ENCODE measurements at places on chromosomes 13 and 19.

DNA sequence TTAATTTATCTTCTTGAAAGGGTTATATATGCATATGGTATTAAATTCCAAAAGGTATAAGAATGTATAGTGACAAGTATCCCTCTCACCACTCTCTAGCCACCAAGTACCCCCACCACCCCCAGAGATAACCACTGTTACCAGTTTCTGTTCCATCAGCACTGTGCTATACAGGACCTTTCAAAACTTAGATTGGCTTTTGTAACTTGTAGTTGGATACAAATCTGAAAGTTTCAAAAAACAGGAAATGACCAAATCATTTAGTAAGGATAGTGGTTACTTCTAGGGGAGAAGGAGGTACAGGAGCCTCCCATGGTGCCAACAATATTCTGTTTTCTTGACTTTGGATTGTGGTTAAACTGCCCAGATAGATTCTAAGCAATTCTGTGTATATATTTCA is 56.7 kb downstream of the AKAP11 start:
- no peak for DNase-seq

DNA sequence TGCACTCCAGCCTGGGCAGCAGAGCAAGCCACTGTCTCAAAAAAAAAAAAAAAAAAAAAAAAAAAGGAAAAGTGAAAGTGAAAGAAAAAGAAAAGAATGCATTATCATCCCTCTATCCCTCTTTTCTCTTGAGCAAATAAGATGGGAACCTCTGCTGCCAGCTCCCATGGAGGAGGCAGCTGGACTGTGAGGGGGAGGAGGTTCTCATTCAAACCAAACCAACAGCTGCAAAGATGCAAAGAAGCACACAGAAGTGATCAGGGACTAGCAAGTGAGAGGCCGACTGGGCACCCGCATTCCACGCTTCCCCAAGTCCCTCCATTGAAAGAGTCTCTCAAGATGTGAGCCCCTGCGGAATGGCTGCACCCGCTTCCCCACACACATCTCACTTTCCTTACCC is 63.5 kb downstream of the TSHZ3 start:
- DNase-seq: no peak

- DNase-seq: no peak
These were observed 2.9 kb downstream of the SUPT5H start for GRCh38 chr19:39448271-39448670.

DNA sequence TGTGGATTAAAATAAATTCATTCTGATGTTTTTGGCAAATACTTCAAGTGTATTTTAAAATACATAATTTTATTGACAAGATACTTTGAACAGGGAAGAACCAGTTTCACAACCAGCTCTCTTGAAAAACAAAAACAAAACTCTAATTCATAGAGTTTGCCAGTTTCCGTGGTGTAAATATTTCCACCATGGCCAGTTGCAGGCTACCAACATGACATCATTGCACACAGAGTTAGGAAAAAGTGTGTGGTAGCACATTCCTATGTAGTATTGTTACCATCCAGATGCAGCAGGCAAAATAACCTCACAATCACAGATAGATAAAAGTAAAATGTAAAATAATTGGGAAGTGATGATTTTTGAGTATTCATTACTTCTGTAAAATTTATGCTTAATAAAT is 7.7 kb upstream of the RNF113B start:
- no peak for DNase-seq

DNA sequence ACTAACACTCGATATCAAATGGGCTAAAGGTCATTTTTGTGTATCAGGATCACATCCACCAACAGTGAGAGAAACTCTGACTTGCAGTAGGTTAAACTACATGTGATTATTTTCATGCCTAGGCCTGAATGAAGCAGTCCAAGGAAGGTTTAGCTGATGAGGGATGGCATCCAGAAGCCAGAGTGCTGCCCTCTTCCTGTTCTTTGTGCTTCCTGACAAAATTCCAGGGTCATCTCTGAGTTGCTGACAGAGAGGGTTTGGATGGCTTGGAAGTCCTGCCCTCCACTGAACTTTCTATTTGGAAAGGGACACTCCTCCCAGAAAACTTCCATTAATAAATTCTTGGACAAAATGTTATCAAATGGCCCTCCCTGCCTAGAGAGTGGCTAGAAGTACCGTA is 728.3 kb upstream of the SLC10A2 start:
- DNase-seq: no peak

DNA sequence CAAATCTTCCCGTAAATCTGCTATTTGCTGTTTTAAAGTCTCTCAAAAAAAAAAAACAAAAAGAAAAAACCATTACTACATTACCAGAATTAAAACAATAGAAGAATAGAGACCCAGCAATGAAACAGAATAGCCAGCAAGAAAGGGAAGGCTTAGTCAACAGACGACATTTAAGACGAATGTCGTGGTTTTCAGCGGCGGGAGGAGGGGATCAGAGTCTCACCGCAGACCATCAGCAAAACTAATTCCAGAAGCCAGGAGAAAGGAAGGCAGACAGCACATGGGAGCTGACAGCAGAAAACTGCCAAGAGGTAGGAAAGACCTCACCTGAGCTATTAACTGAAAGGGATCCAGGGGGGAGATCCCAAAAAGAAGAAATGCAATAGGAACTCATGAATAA is 128.9 kb downstream of the RNF17 start:
- DNase-seq: no peak

DNA sequence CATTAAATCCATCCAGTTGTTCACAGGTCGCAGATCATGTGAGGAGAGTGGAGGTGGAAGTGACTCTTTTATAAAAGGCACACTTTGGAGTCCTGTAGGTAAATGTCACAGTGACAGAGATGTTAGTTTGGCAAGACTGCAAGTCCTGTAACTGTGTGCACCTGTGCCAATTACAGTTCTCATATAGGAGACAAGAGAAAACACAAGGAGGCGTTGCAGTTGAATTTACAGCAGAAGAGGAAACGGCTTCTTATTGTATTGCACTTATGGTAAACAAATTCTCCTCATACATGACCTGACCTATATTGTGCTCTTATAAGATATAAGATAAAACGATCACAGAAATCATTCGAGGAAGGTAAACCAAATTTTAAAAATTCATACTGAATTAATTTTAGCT is 732.8 kb upstream of the SLC10A2 start:
- DNase-seq: no peak

DNA sequence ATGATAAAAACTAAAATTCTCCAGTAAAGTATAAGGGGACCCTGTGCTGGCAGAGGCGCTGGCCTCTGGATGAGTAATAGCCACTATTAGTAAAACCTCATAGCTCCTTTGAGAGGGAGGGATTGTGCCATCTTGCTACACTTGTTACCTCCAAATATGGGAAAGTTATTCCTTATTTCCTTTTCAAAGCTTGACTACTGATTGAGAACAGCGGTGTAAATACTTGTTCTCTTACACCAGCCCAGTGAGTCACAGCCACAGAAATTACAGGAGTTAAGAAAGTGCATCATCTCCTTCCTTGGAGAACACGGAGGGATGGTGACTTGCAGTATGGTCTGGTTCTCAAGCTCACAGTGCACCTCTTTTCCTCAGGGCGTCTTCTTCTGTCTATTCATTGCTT is 379.0 kb downstream of the EFNB2 start:
- DNase-seq: no peak

DNA sequence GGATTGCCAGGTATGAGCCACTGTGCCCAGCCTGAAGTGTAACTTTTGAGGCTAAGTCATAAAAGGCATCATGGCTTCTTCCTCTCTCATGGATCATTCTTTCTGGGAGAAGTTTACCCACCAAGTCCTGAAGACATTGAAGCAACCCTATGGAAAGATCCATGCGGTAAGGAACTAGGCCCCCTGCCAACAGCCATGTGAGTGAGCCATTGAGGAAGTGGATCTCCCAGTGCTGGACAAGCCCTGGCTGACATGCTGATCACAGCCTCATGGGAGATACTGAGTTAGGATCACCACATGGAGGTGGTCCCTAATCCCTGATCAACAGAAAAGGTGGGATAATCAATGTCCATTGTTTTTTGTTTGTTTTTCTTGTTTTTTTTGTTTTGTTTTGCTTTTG is 3.3 kb upstream of the NUDT19 start:
- DNase-seq: no peak

DNA sequence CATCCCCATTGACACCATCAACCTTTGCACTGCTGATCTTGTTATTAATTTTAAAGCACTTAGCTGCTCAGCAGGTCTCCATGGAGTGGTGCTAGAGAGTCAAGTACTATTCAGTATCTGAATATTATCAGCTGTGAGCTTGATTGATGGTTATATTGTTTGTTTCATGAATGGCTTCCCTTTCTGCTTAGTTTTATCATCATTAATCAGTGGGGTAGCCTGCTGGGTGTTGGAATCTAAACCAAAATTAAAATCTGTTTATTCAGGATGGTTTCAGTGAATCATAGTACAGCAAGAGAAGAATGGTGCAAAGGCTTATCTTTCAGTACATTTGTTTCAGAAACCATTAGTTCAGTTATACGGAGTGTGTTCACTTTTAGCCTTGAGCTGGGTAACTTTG is 42.5 kb upstream of the SCEL start:
- no peak for DNase-seq

GRCh38 chr19:694481-695351 is 536 bp downstream of the PRSS57 start:
- no peak for DNase-seq

- DNase-seq: no peak
These were observed 52.3 kb downstream of the PARP4 start for GRCh38 chr13:24460256-24460655.

- no peak for DNase-seq
These were observed 18.9 kb upstream of the LRP3 start for GRCh38 chr19:33175156-33175782.

- DNase-seq: no peak
These were observed 514.5 kb upstream of the KLHL1 start for GRCh38 chr13:70622796-70623195.

DNA sequence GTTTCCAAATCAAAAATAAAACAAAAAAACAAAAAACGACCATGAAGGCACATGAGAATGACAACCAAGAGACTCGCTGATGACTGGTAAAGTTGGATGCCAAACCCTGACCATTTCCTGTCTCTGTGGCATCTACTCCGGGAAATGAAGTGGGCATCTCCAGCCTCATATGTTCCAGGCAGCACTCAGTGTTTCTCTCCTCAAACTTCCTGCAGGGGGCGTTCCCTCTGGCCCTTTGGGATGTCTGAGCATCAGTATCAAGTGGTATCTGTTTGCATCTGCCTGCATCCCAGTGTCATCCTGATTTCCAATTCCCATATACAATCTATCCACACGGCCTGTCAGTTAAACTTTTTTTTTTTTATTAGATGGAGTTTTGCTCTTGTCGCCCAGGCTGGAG is 9.8 kb upstream of the SIGLEC12 start:
- no peak for DNase-seq

GRCh38 chr13:106481919-106482318 is 53.5 kb downstream of the EFNB2 start:
- DNase-seq: no peak

Data from nephron progenitor cell (in vitro differentiated cells).